Endothelial cell (in vitro differentiated cells): ENCODE measurements at places on chromosomes 5 and 9. TPM values are rescaled to one million over a fixed set of nuclear protein-coding genes. Genes with fewer than 3 reads are reported as not detected.

DNA sequence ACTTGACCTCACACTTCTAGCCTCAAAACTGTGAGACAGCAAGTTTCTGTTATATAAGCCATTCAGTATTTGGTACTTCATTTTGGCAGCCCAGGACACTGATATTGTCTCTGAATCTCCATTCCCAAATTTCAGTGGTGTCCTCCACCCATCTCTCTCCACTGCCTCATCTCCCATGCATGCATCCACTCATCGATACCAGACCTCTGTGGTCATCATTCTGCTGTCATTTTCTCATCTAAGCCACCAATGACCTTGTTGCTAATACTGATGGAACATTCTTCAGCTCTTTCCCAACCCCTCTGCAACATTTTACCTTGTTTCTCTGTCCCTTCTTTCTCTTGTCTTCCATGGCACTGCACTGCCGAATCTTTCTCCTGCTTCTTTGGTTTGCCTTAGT lies 221.8 kb downstream of the SNX18 start:
- no peak for DNase-seq
- H3K4me1 ChIP-seq = peaks cover 23% of the 10 kb centered on the region
- H3K27ac ChIP-seq = no peak overlapping the region
- no peak overlapping the region for H3K4me3 ChIP-seq
- H3K27me3 ChIP-seq = peaks cover 4% of the 10 kb centered on the region

DNA sequence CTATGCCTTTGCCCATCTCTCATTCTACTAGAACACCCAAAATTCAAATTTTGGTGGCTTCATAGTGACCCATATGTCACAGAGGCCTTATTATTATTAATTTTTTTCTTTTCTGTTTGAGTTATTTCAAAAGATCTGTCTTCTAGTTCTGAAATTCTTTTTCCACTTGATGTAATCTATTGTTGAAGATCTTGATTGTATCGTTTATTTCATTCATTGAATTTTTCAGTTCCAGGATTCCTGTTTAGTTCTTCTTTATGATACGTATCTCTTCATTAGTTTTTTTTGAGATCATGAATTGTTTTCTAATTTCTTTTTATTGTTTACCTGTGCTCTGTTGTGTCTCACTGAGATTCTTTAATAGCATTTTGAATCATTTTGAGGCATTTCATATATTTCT lies 24.6 kb upstream of the APBA1 start:
- H3K4me3 ChIP-seq = no peak overlapping the region
- DNase-seq = no peak
- H3K27ac ChIP-seq = no peak overlapping the region
- no peaks in the 10 kb centered on the region for H3K27me3 ChIP-seq

DNA sequence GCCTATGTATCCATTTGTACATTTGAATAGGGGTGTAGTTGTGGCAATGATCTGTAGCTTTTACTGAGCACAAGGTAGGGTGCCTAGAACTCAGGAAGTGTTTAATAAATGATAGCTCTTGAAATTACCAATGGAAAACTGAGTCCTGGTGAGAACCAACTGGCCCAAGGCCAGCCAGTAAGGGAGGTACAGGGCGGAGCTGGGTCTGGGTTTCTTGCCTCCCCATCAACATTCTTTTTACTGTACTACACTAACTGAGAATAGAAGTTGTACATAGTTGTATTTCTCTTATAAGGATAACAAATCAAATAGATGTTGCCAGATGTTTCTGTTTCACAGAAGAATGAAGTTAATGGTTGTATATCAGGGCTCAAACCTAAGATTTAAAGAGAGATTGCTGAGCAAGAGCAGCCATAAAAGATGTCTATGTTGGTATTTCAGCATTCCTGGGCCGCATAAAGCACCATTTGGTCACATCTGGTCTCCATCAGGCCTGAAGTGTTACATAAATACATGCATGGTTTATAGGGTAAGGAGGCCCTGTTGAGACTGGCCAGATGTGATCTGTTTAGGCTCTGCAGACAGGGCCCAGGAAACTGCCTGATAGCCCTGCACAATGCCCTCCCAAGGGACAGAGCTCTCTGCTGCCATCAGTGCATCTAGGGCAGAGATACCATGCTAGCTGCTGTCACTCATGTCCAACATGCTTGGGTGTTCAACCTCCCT lies 210.5 kb downstream of the NXNL2 start:
- DNase-seq = no peak
- no peaks in the 10 kb centered on the region for H3K36me3 ChIP-seq
- no peak overlapping the region for H3K27ac ChIP-seq
- no peak overlapping the region for H3K4me3 ChIP-seq

- H3K4me3 ChIP-seq = no peak overlapping the region
- H3K36me3 ChIP-seq = no peaks in the 10 kb centered on the region
- H3K27ac ChIP-seq = no peak overlapping the region
- no peak for DNase-seq
These were observed 15.1 kb upstream of the LCP2 start for GRCh38 chr5:170312666-170313065.

DNA sequence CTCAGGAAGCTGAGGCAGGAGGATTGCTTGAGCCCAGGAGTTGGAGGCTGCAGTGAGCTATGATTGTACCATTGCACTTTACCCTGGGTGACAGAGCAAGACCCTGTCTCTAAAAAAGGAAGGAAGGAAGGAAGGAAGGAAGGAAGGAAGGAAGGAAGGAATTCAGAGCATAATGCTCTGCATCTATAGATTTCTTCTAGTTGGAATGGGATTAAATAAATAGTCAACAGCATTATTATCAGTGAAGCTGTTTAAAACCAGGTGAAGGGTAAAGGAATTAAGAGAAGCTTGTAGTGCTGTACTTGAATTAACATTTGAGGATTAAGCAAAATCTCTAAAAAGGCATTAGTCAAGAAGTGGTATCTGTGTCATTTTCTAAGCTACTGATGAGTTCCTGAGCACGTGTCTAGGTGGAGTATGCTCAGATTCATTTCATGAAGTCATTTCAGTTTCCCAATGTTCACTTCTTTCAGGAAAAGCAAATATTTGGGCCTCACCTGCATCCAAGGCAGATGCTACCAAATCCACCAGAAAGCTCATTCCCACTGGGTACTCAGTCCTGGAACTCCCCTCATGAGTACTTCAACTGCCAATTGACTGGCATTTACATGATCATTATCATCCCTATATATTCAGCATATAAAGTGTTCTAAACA lies 8.4 kb downstream of the PDE6A start:
- H3K4me3 ChIP-seq = no peak overlapping the region
- H3K27me3 ChIP-seq = peaks cover 2% of the 10 kb centered on the region
- H3K36me3 ChIP-seq = no peaks in the 10 kb centered on the region
- H3K27ac ChIP-seq = no peak overlapping the region

- H3K4me3 ChIP-seq = no peak overlapping the region
- peaks cover 2% of the 10 kb centered on the region for H3K27me3 ChIP-seq
- peaks cover 10% of the 10 kb centered on the region for H3K4me1 ChIP-seq
These were observed 32.7 kb downstream of the RAD50 start for GRCh38 chr5:132589467-132589866.

DNA sequence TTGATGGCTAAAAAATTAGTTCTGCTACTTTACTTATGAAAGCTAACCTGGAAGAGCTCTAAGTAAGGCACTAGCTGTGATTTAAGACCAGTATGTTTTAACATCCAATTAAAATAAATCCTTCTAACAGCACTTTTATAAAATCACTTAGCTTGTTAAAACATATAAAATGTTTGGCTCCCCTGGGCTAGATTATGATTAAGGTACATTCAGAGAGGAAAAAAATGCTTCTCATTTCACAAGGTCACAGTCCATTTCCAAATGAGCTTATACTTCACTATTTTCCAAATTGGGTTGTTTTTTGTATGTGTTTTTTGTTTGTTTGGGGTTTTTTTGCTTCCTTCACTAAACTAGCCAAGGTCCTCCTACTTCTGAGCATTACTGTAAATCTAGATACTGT lies 875.0 kb upstream of the DMAC1 start:
- no peaks in the 10 kb centered on the region for H3K27me3 ChIP-seq
- H3K36me3 ChIP-seq = no peaks in the 10 kb centered on the region
- no peak for DNase-seq
- H3K4me1 ChIP-seq = peaks cover 4% of the 10 kb centered on the region
- H3K4me3 ChIP-seq = no peak overlapping the region

GRCh38 chr5:180494510-180495181 lies 467 bp downstream of the CNOT6 start:
- peak overlapping the region; percentile 99 for H3K4me3 ChIP-seq
- H3K27me3 ChIP-seq = peaks cover 10% of the 10 kb centered on the region
- peaks cover 33% of the 10 kb centered on the region for H3K4me1 ChIP-seq
- peaks cover 16% of the 10 kb centered on the region for H3K36me3 ChIP-seq

- no peak for DNase-seq
- H3K4me1 ChIP-seq = peaks cover 14% of the 10 kb centered on the region
- no peaks in the 10 kb centered on the region for H3K27me3 ChIP-seq
- no peak overlapping the region for H3K4me3 ChIP-seq
- no peak overlapping the region for H3K27ac ChIP-seq
- no peaks in the 10 kb centered on the region for H3K36me3 ChIP-seq
These were observed 284.4 kb downstream of the DNAH5 start for GRCh38 chr5:13660072-13660471.

GRCh38 chr5:107196500-107197059 lies 474.2 kb downstream of the EFNA5 start:
- no peaks in the 10 kb centered on the region for H3K27me3 ChIP-seq
- no peaks in the 10 kb centered on the region for H3K36me3 ChIP-seq
- H3K4me1 ChIP-seq = peaks cover 3% of the 10 kb centered on the region

DNA sequence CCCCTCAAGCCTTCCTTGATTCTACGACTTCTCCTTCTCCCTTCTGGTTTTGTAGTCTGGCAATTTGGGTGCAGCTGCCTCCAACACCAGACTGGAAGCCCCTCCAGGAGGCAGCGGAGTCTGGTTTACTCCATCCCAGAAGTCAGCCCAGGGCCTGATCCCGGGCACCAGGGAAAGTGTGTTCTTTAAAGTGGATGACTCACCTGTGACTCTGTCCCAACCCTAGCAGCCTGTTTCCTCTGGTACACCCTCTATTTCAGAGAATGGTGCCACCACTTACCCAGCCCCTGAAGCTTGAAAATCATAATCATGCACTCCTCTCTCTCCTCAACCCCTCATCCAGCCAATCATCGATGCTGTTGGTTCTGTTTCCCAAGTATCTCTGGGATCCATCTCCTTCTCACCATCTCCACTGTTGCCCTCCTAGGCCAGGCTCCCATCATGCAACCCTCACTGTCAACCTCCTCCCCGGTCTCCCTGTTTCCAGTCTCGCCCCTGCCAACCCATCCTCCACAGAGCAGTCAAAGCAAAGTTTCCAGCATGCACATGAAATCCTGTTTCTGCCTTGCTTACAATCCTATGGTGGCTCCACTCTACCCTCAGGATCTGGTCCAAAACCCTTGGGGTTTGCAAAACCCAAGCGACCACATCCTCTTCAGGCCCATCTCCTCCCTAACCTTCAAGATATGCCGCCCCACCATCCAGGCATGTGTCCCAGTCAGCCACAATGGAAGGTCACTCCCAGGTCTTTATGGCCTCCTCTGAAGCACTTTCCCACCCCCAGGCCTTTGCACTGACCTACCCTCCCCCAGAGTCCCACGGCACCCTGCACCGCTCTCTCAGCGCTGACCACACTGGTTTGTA lies 10.5 kb downstream of the LHX6 start:
- peak overlapping the region; percentile 29 for H3K4me3 ChIP-seq
- peaks cover 34% of the 10 kb centered on the region for H3K27me3 ChIP-seq
- H3K4me1 ChIP-seq = peaks cover 55% of the 10 kb centered on the region
- peaks cover 20% of the 10 kb centered on the region for H3K36me3 ChIP-seq
- peak overlapping the region; percentile 0 for H3K27ac ChIP-seq

DNA sequence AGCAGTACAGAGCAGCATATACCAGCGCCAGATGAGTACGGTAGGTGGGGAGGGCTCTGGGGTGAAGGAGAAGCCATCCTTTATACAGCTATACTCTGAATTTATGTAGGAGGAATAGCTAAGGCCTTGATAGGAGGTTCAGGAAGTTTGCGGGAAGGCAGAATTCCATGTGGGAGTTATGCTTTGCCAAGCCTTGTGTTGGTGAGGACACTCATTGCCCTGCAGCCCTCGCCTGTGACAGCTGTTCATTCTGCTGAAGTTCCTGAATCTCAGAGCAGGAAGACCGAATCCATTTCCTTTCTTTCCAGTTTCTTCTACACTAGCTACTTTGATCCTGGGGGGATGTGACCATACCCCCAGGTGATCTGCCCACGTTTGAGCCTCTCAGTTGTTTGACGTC lies 7.7 kb downstream of the MFAP3 start:
- peaks cover 3% of the 10 kb centered on the region for H3K36me3 ChIP-seq
- no peak overlapping the region for H3K27ac ChIP-seq
- peak overlapping the region; percentile 57 for H3K4me3 ChIP-seq
- DNase-seq = peak; percentile 4
- peaks cover 29% of the 10 kb centered on the region for H3K4me1 ChIP-seq

DNA sequence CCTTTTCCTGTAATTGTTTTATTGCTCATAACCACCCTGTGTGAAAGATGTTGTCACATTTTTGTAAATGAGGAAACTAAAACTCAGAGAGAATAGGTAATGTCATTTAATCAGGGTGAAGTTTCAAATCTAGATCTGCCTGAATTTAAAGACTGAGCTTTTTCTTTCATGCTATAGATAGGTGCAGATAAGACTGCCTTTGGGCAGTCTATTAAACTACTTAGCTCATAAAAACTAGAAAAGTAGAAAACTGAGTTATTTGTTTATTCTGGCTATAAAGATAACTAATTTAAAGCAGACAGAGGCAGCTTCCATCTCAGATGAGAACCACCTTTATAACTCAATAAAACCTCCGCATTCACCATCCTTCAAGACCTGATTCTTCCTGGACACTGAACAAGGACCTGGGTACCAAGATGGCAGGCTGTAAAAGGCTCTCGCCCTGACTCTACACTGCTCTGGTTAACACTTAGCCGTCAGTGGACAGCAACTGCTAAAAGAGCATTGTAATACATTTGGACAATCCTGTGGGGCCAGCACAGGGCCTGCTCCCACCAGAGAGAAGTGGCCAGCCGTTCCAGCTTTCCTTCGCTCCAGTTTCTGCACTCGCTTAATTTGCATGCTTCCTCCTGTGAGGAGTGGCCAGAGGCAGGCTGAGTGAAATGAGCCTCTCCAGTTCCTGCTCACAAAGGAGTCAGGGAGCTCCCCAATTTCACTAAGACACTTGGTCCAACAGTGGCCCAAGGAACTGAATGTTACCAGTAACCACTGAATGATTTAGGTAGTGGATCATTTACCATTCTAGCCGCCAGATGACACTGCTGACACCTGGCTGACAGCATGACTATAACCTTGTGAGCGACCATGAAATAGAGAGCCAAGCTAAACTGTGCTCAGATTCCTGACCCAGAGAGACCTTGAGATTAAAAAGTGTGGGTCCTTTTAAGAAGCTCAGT lies 566.4 kb downstream of the EFNA5 start:
- H3K27me3 ChIP-seq = no peaks in the 10 kb centered on the region
- no peaks in the 10 kb centered on the region for H3K36me3 ChIP-seq
- no peak overlapping the region for H3K4me3 ChIP-seq
- no peak for DNase-seq

GRCh38 chr9:20043461-20043860 lies 254.6 kb upstream of the SLC24A2 start:
- DNase-seq = no peak
- peaks cover 6% of the 10 kb centered on the region for H3K4me1 ChIP-seq
- H3K27me3 ChIP-seq = no peaks in the 10 kb centered on the region

- DNase-seq = no peak
- H3K27ac ChIP-seq = no peak overlapping the region
- H3K36me3 ChIP-seq = no peaks in the 10 kb centered on the region
- no peak overlapping the region for H3K4me3 ChIP-seq
- H3K27me3 ChIP-seq = peaks cover 10% of the 10 kb centered on the region
These were observed 9.8 kb upstream of the CYLC2 start for GRCh38 chr9:102985162-102985895.

The PCDHA4 gene
- total RNA-seq = 9.9 TPM

The SAXO1 gene
- total RNA-seq = not detected

The LCN6 gene
- not detected for total RNA-seq

The SPINK5 gene
- 4.3 TPM for total RNA-seq

The FOXI1 gene
- total RNA-seq = 2.2 TPM

The PCDHGA9 gene
- 3.1 TPM for total RNA-seq

The PIK3R1 gene
- total RNA-seq = 37.1 TPM

The FABP6 gene
- 1.2 TPM for total RNA-seq

The NUTM2G gene
- not detected for total RNA-seq
